ENCODE measurements at places on chromosomes 1 and 21.

- DNase-seq = peak; percentile 79
These were observed 102.1 kb downstream of the JAK1 start for GRCh38 chr1:64864018-64864940.

DNA sequence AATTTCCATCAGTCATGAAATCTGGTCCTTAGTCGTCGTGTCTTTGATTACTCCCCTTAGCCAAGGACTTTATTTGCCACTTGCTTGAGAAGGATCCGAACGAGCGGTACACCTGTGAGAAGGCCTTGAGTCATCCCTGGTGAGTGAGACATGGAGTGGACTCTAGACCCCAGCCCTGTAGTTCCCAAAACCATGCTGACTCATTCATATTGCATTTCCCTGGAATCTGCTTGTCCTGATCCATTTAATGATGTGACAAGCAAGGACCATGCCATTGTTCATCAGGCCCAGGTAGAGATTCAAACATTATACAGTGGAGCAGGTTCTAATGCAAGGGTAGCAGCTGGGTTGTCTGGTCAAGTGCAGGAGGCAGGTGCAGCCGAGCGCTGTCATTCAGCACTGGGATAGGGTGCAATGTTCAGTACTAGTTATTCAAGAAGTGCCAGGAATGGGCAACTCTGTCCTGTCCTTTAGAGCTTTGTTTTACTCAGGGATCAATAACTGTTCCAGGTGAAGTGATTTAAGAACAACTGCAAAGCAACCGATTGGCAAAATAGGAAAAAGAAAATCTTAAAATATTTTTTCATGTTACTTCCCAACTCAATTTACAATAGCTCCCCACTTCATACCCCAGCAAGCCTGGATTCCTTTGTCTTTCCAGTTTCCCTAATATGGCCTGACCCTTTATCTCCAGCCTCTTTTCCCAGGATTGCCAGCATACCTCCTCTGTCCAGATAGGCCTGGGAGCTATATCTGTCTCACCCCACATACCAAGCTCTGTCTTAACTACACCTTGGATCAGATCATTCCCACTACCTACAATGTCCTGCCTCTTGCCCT is 26.5 kb downstream of the CAMK1G start:
- no peak for DNase-seq

DNA sequence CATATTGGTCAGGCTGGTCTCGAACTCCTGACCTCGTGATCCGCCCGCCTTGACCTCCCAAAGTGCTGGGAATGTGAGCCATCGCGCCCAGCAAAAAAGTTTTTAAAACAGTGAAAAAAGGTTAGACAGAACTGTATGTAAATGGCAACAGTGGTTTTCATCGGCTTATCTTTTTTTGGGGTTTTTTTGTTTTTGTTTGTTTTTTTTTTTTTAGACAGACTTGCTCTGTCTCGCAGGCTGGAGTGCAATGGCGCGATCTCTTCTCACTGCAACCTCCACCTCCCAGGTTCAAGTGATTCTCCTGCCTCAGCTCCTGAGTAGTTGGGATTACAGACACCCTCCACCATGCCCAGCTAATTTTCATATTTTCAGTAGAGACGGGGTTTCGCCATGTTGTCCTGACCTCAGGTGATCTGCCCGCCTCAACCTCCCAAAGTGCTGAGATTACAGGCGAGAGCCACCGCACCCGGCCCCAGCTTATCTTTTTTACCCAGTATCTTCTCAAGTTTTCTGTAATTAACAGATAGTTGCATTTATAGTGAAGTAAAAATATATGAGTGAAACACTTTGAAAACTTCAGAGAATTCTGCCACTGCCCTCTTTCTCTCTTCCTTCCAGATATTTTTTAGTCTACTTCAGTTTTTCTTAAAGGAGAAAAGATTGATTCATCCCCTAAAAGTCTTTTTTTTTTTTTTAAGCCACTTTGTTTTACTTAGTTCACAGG is 13.1 kb downstream of the TIMM17A start:
- no peak for DNase-seq

DNA sequence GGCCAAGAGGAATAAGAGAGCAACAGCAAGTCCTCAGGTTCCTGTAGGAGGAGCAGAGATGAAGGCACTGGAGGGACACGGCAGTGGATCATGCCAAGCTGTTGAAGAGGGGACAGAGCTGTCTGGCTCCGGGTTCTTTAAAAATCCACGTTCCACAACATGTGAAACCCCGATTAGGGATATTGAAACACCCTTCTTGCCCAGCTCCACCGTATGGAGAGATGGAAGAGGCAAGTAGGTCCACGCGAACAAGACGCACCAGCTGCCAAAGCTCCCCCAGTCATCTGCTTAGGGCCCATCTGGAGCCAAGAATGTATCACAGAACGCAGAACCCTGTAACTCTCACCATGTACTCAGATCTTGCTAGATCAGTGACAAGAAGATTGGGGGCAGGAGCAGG is 3.9 kb downstream of the C1orf198 start:
- DNase-seq = no peak

- no peak for DNase-seq
These were observed 117.4 kb downstream of the CRYAA start for GRCh38 chr21:43286196-43286595.

DNA sequence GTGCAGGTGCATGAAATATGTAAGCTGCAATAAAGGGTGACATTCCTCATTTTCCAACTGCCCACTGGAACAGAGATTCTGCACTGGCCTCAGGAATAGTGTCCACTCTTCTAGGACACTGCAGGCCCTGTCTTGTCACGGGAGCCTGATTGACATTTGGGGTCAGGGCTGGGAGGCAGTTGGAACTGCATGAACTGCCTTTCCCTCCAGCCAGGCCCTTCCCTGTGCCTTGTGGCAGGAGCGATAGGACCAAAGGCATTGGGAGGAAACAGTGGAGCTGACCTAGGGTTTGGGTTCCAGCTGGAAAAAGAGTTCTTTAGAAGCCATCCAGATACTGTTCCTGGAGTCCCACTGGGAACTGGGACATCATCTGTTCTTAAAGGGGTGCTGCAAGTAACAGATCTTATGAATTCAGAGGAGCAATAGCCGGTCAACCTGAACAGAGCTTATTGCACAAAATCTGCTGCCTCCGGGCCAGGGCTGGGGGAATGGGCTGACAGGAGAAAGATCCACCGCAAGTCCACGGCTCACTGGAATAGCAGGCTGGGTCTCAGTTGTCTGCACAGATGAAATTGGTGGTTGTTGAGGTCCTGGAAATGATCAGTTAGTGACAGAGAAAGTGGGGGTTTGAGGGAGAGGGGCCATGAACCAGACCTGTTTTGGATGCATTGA is 451.7 kb downstream of the CAMTA1 start:
- DNase-seq = no peak

DNA sequence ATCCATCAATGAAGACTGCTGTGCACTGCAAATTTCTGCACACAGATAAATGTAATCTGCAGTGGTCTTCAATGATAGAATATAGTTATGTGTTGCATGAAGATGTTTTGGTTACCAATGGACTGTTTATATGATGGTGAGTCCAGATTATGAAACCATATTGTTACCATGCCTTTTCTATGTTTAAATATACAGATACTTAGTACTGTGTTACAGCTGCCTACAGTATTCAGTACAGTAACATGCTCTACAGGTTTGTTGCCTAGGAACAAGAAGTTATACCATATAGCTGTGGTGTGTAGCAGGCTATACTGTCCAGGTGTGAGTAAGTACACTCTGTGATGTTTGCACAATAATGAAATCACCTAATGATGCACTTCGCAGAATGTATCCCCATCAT is 40.8 kb downstream of the SORT1 start:
- DNase-seq = no peak

DNA sequence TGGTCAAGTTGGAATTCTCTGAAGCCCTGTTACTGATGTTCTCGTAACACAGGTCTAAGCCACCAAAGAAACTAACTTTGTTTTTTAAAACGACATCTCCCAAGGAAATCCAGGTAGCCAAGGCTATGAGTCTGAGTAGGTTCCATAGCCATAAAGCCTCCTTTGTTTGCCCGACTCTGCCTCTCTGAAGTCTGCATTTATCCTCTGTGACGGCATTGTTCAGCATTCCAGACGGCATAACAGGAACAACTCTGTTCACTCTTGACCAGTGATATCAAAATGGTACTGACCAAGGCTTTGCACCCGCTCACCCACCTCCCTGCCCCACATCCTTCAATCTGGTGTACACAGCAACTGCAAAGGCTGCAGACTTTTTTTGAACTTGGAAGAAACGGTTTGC is 14.8 kb downstream of the URB1 start:
- no peak for DNase-seq

GRCh38 chr1:182453631-182454030 is 3.7 kb downstream of the RGSL1 start:
- DNase-seq = no peak

DNA sequence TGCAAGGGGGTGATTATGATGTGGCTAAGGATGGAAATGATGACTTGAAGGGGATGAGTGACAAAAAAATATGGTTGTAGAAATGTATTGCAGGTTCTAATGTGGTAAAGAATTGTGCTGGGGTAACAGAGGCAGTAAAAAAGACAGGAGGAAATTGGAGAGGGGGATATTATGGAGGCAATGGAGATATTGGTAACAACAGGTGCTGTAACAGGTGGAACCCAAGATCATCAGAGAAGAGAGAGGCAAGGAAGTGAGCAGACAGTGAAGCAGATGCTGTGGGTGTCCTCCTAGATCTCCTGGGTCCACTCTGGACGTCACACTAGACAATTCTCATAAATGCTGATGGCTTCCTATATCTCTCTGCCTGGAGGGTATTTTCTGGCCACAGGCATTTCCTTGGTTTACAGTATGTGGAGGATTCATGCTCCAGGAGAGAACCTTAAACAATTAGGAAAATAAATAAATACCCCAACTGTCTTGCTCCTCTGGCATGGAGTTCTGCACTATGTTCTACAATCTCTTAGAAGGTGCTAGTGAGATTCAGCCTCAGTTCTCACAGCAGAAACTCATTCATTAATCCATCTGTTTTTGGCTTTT is 620.3 kb upstream of the PLXNA2 start:
- DNase-seq = no peak

DNA sequence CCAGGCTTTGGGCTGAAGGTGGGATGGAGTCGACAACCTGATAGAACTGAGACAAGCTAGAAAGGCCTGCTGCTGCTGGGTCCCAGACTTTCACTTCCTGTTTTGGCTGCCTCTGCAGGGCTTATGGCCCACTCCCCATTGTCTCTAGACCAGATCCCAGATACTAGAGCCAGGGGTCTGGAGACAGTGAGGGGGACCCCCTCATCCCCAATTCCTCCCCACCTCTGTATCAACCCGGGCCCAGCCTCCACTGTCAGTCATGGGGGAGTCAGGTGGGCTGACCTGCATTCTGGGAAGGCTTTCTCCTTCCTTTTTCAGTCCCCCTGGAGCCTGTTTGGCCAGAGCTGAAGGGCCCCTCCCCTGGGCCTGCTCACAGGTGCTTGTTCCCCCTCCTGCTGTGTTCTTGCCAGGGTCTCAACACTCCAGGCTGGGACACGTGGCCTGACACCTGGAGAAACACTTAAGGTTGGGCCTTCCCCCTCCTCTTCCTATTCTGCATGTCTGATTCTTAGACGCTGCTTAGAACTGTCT is 18.0 kb upstream of the ETV3L start:
- no peak for DNase-seq

- DNase-seq = no peak
These were observed 67.4 kb downstream of the KCNJ6 start for GRCh38 chr21:37848721-37849490.

- no peak for DNase-seq
These were observed 63.2 kb downstream of the RERE start for GRCh38 chr1:8754247-8754650.

DNA sequence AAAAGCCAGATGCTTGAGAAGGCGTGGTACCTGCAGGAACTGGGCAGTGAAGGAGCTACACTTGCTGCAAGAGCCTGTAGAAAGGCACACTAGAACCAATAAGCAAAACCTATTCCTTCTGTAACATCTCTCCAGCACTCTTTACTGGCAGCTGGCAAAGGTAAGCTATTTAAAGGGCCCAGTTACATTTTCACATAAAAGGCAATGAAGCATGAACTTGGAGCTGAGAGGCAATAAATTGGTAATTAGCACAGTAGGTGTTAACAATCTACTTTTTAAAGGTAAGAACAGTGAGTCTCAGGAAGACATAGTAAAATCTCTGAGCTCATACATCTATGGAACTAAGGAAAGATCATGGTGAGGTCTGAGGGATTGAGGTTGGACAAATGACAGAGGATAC is 167.1 kb upstream of the OLFM3 start:
- DNase-seq = no peak

GRCh38 chr1:222065234-222065633 is 323.3 kb upstream of the DUSP10 start:
- no peak for DNase-seq

DNA sequence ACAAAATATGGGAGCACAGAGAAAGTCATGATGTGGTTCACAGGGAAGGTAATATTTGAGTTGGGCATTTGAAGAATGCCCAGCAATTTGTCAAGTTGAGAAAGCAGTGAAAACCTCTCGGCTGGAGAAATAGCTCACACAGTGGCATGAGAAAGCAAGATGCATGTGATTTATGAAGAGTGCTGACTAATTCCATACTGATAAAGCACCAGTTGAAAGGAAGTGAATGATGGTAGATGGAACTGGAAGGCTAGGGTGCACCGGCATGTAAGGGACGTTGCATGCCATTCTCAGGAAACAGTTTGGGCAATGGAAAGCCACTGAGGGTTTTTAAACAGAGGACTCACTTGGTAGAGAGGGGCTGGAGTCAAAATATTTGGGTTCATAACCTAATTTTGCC is 53.5 kb upstream of the MTF2 start:
- DNase-seq = no peak

- DNase-seq = no peak
These were observed 19.0 kb downstream of the YTHDF2 start for GRCh38 chr1:28755701-28756100.

- DNase-seq = no peak
These were observed 17.7 kb downstream of the TBX15 start for GRCh38 chr1:118970451-118970850.

- no peak for DNase-seq
These were observed 68.6 kb downstream of the ZC3H11B start for GRCh38 chr1:219544163-219544846.

- no peak for DNase-seq
These were observed at the start of gene SLC27A3 for GRCh38 chr1:153774780-153775457. Gene SLC27A3, plus strand, starts transcription at chr1:153775407. Its CDS starts 91 bp downstream, at chr1:153775498.

DNA sequence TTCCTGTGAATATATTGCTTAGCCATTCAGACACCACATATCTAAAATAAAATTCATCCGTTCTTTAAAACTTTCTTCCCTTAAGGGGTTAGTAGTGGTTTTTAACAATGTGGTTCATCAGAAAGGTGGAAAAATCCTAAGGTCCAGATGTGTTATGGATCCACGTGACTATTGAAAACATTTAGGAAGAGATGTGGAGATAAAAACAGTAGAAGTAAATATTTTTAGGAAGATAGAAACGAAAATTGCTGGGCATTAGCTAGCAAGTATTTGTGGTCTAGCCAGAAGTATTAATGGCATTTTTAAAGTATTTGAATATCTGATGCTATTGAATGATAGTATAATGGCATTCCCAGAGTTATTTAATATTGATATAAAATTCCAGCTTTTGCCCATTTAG is 180.8 kb downstream of the LTN1 start:
- no peak for DNase-seq

GRCh38 chr1:223230161-223230881 is 87.3 kb upstream of the TLR5 start:
- DNase-seq = peak; percentile 29

GRCh38 chr21:46448108-46448507 is 10.6 kb upstream of the DIP2A start:
- DNase-seq = no peak

- DNase-seq = no peak
These were observed 98.3 kb upstream of the SLC2A1 start for GRCh38 chr1:43056981-43057391.
